Peyer's patch (tissue), 4 donors: ENCODE measurements at places on chromosomes 1 and 21.

DNA sequence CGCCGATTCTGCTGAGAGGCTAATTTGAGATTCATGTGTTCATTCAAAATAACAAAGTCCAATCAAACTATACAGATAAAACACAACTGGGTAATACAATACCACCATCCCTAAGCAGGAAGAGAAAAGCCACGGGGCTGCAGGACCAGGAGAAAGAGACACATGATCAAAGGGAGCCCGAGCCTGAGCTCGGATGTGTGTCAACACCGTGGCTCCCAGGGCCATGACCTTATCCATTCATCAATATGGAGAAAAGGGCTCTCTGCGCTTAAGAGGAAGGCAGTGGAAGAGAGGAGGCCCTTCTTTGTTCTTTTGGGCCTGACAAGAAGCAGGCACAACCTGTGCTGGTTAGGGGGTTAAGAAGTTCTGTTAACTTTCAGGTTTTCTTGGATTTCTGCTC, 56.7 kb downstream of the HUNK start:
- H3K4me3 ChIP-seq: no peak overlapping the region
- DNase-seq: no peak
- no peaks in the 10 kb centered on the region for H3K36me3 ChIP-seq
- no peaks in the 10 kb centered on the region for H3K27me3 ChIP-seq
- H3K4me1 ChIP-seq: no peaks in the 10 kb centered on the region
- H3K27ac ChIP-seq: no peak overlapping the region

DNA sequence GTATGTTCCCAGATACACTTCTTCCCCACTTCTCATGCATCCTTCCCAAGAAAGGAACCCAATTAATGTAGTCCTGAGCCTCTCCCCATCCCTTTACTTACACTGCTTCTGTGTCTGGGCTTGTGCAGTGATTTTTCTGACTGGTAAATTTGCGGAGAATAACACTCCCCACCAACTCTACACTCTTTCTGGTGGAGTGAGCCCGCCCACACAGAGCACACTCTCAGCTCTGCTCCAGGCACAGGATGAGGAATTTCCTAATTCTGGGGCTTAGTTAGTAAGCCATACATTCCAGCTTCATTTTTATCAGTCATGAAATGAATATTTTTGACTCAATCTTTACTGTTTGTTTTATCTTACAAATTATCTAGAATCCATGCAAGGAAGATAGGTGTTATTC, 38.6 kb downstream of the FMO4 start:
- H3K36me3 ChIP-seq: no peaks in the 10 kb centered on the region
- no peak overlapping the region for H3K27ac ChIP-seq
- no peaks in the 10 kb centered on the region for H3K4me1 ChIP-seq
- no peak for DNase-seq
- no peak overlapping the region for H3K4me3 ChIP-seq

DNA sequence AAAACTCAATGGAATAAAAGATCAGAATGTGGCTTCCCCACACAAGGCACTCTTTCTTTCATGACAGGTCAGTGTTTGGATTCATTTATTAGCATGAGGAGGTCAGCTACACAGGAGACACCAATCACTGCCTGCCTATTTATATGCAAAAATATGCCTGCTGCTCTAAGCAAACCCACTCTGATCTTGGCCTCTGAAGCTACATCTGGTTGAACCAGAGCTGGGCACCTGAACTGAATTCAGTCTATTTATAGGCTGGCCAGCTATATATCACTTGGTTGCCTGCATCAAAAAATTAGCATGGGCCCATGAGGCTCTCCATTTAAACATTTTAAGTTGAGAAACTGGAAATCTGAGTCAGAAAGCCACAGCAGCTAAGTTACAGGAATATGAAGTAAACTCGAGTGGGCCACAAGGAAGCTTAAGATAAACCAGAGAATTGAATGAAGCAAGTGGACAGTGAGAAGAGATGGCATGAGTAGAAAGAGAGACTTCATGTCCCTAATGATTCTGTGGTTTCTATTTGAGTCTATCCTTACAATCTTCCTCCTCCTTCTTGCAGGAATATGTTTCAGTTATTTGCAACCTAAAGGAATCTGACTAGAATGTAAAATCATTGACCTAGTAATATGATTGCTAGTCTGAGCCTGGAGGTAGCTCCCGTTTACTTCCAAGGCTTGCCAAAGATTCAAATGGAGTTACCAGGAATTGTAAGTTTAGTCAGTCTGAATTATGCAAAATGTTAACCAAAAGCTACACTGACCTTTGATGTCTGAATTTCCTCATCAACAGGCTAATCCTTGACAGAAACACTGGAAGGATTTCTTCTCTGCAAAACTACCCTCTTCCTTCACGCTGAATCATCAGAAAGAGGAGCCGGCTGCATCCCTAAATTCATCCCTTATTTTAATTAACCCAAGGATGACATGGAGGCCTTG, 17.7 kb downstream of the DDAH1 start:
- H3K36me3 ChIP-seq: no peaks in the 10 kb centered on the region
- DNase-seq: no peak
- no peaks in the 10 kb centered on the region for H3K27me3 ChIP-seq

GRCh38 chr1:42973286-42973685, 14.6 kb upstream of the SLC2A1 start:
- no peaks in the 10 kb centered on the region for H3K27me3 ChIP-seq
- peak overlapping the region; percentile 45 for H3K27ac ChIP-seq
- peak; percentile 63 for DNase-seq
- no peak overlapping the region for H3K4me3 ChIP-seq
- H3K4me1 ChIP-seq: no peaks in the 10 kb centered on the region

DNA sequence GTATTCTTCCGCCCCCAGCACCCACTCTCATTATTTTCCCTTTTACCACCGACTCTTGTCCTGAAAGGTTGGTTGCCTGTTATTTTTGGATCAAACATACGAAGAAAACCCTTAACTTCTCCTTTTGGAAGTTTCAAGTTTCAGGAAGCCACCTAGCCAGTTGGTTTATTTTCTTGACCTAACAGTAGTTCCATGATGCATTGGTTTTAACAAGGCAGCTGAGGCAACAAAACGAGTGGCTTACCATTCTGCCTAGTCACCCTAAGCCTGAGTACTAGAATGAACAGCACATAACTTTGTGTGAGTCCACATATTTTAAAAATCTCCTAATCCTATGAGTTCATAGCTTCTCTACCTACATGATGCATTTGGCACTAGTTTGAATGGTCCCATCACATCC, 28.9 kb downstream of the OLFM3 start:
- H3K27ac ChIP-seq: no peak overlapping the region
- no peaks in the 10 kb centered on the region for H3K27me3 ChIP-seq
- H3K4me3 ChIP-seq: no peak overlapping the region
- H3K4me1 ChIP-seq: no peaks in the 10 kb centered on the region

- peak; percentile 25 for DNase-seq
- H3K4me1 ChIP-seq: no peaks in the 10 kb centered on the region
- H3K36me3 ChIP-seq: no peaks in the 10 kb centered on the region
- no peaks in the 10 kb centered on the region for H3K27me3 ChIP-seq
- H3K27ac ChIP-seq: no peak overlapping the region
These were observed 37.6 kb upstream of the GNPAT start for GRCh38 chr1:231203259-231204057.

DNA sequence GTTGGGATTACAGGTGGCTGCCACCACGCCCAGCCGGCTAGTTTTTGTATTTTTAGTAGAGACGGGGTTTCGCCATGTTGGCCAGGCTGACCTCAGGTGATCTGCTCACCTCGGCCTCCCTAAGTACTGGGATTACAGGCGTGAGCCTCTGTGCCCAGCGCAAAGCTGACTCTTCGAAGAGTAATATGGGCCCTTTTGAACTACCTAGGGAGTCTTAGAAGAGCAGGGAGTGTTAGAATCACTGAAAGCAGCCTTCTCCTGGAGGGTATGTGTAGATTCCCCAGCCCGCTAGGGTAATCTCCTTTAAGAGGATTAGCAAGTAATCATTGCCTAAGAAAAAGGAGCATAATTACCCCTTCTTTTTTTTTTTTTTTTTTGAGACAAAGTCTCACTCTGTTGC, 6.5 kb upstream of the MAST2 start:
- H3K36me3 ChIP-seq: no peaks in the 10 kb centered on the region
- no peaks in the 10 kb centered on the region for H3K27me3 ChIP-seq
- no peak overlapping the region for H3K4me3 ChIP-seq
- no peak for DNase-seq
- no peak overlapping the region for H3K27ac ChIP-seq
- H3K4me1 ChIP-seq: no peaks in the 10 kb centered on the region

- no peaks in the 10 kb centered on the region for H3K36me3 ChIP-seq
- no peak overlapping the region for H3K4me3 ChIP-seq
- H3K27ac ChIP-seq: no peak overlapping the region
- DNase-seq: no peak
- no peaks in the 10 kb centered on the region for H3K27me3 ChIP-seq
These were observed 3.0 kb downstream of the YARS1 start for GRCh38 chr1:32813941-32814739.

- no peaks in the 10 kb centered on the region for H3K27me3 ChIP-seq
- no peak overlapping the region for H3K4me3 ChIP-seq
- no peaks in the 10 kb centered on the region for H3K4me1 ChIP-seq
- H3K36me3 ChIP-seq: no peaks in the 10 kb centered on the region
- H3K27ac ChIP-seq: no peak overlapping the region
These were observed 85.7 kb upstream of the CCDC190 start for GRCh38 chr1:162946701-162947100.

DNA sequence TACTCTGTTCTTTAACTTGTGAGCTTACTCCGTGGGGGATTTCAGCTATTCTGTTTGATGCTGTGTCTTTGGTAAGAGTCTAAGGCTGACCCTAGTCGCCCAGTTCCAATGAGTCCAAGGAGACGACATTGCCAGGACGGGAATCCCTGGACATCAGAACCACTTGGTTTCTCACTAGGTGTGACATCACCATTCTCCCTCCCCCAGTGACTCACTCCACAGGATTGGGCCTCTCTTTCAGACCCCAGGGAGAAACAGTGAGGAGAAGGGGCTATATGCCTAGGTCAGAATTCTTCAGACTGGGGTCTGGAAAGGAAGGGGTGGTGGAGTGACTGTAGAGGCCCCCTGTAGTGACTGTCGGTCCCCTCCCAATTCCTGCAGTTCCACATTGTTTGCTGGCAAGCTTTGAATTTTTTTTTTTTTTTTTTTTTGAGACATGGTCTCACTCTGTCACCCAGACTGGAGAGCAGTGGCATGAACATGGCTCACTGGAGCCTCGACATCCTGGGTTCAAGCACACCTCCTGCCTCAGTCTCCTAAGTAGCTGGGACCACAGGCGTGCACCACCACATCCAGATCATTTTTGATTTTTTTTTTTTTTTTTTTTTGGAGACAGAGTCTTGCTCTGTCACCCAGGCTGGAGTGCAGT, 21.3 kb downstream of the ALPL start:
- H3K27ac ChIP-seq: no peak overlapping the region
- no peak for DNase-seq
- H3K4me1 ChIP-seq: no peaks in the 10 kb centered on the region
- H3K36me3 ChIP-seq: no peaks in the 10 kb centered on the region
- no peak overlapping the region for H3K4me3 ChIP-seq
- H3K27me3 ChIP-seq: no peaks in the 10 kb centered on the region

- no peaks in the 10 kb centered on the region for H3K4me1 ChIP-seq
- no peaks in the 10 kb centered on the region for H3K36me3 ChIP-seq
- H3K27ac ChIP-seq: no peak overlapping the region
- H3K4me3 ChIP-seq: no peak overlapping the region
- no peaks in the 10 kb centered on the region for H3K27me3 ChIP-seq
These were observed 547.9 kb upstream of the TMPRSS15 start for GRCh38 chr21:18951271-18952038.
